ENCODE measurements at places on chromosomes 6 and 20.
A peak's percentile ranks its signal among the peaks of the same experiment; 100 is the strongest.

DNA sequence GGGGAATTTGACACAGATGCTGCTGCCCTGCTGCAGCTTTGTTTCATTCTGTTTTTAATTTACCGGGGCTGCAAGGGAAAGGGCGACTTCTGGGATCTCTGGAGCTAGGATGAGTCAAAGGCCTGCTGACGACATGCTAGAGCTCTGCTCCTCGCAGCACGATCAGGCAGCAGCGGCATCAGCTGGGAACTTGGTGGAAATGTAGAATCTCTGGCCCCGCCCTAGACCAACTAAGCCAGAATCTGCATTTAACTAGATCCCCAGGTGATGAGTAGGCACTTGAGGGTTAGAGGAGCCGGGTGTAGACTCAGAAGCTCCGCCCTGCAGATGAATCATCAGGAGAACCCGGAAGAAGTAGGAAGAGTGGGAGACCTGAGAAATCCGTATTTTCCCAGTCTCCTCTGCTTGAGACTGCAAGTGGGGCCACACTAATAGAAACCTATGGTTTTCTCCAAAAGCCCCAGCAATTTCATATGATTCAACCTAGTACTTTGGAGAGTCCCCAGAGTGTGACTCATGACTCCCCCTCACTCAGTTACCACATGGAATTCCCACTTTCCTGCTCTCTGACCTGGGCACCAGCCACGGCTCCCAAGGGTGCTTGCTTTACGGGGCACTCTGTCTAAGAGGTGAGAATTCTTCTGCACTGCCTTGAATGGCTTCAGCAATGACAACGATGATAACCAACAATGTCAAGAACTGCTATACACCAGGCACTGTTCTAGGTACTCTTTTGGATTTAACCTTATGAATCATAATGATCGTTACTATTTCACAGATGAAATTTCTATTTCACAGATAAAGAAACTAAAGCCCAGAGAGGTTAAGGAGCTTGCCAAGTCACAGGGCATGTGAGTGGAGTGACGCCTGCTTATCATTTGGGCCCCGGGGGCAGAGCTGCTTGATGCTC, 18.1 kb downstream of the TUBB2B start:
- DNase-seq = peak; percentile 53

DNA sequence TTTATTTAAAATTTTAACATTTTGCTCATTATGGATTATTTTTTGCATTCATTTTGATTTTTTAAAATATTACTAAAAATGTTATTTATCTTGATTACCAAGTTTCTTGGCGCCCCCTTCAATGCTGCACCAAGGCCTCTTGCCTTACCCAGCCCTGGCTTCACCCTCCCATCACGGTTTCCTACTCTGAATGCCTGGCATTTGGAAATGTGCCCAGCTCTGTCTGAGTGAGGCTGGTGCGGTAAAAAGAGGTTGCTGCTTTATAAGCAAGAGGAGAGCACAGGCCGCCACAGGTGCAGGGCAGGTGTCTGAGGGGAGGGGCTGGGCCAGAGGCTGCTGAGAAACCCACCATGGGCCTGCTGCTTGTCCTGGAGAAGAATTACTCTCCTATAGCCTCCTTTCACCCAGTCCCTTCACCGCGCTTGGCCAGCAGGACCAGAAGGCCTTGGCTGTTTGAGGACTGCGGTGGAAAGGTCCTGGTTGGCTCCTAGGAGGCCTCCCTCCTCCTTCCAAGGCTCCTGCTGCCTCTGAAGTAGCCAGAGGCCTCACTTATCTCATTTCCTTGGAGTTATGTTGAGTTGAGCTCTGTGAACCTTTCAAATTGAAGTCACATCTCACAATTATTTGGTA, 62.6 kb downstream of the BANF2 start:
- no peak for DNase-seq

GRCh38 chr6:150004101-150004782, 21.1 kb downstream of the RAET1L start:
- DNase-seq = no peak

GRCh38 chr20:60372822-60373221, 414.6 kb downstream of the CDH26 start:
- DNase-seq = no peak

DNA sequence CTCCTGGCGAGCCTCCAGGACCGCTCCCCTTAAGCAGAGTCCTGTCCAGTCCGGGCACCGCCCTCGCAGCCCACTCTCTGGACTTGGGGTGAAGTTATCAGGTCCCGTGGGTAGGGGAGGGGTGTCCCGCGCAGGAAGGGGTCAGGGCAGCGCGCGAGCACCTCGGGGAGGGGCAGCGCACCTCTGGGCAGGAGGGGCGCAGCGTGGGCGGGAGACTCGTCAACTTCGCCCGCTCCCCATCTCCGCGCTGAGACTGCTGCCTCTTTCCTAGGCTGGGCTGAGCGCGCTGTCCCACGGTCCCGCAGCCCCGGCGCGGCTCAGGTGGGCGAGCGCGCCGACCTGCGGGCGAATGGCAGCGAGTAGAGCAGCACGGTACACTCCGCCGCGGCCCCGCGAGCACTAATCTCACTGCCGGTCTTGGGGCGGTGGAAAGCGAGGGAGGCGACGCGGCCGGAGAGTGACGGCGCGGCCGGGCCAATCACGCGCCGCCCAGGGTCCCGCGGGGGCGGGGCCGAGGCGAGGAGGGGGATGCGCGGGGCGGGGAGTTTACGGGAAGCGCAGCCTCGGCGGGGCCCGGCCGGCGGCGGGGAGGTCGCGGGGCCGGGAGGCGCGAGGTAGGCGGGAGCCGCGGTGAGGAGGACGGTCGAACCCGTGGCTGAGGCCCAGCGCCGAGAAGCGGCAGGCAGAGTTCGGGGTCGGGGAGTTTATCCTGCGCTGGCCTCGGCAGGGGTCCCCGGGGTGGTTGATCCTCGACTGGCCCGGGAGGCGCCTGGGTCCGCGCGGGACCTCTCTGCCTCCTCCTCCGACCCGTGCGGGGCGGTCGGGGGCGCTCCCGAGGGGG, at the start of gene MAN1A1:
TSS of gene MAN1A1 (minus strand) at position 401 of the 841 bp plus-strand sequence. CDS start 696 bp downstream, outside the sequence.
- peak; percentile 86 for DNase-seq

GRCh38 chr6:112877134-112878100, 530.3 kb downstream of the RFPL4B start:
- DNase-seq = no peak

DNA sequence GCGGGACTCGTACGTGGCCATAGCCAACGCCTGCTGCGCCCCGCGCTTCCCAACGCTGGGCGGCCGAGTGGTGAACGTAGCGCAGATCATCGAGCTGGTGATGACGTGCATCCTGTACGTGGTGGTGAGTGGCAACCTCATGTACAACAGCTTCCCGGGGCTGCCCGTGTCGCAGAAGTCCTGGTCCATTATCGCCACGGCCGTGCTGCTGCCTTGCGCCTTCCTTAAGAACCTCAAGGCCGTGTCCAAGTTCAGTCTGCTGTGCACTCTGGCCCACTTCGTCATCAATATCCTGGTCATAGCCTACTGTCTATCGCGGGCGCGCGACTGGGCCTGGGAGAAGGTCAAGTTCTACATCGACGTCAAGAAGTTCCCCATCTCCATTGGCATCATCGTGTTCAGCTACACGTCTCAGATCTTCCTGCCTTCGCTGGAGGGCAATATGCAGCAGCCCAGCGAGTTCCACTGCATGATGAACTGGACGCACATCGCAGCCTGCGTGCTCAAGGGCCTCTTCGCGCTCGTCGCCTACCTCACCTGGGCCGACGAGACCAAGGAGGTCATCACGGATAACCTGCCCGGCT, 3.4 kb downstream of the SLC32A1 start:
- DNase-seq = no peak

GRCh38 chr6:133805876-133806275, 83.0 kb upstream of the TCF21 start:
- DNase-seq = no peak

- DNase-seq = no peak
Measured at GRCh38 chr6:119800526-119800925, 451.0 kb upstream of the MAN1A1 start.

- no peak for DNase-seq
Measured at GRCh38 chr20:9974324-9974723, 60.5 kb upstream of the ANKEF1 start.

- DNase-seq = no peak
Measured at GRCh38 chr6:131982740-131983259, 31.6 kb upstream of the CCN2 start.

All from stimulated activated CD4-positive, alpha-beta T cell treated with anti-CD3 and anti-CD28 coated beads, Interleukin-12 subunit alpha, Interleukin-12 subunit beta, amount 100 ng/mL, for 4 hours (primary cell).